ENCODE measurements at places on chromosomes 3 and 15.

DNA sequence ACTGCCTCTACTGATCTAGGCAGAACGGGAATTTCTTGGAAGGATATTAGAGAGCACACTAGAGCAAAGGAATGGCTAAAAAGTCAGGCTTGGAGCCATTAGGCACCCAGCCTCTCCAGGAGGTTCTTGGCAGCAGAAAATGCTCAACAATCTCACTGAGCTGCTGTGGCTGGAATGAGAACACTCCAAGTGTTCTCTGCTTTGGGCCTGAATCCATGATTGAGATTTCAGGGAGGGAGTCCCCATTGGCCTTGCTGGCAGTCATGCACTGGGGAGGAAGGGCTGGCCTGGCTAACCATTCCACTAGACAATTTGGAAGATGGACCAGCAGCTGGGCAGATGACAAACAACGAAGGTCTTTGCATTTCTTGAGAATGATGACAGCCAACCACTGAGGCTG is 362.6 kb downstream of the SHQ1 start:
- DNase-seq = no peak

GRCh38 chr3:141000686-141001085 is 50.5 kb upstream of the SPSB4 start:
- DNase-seq = no peak

GRCh38 chr3:102297072-102297658 is 137.7 kb upstream of the ZPLD1 start:
- DNase-seq = no peak

DNA sequence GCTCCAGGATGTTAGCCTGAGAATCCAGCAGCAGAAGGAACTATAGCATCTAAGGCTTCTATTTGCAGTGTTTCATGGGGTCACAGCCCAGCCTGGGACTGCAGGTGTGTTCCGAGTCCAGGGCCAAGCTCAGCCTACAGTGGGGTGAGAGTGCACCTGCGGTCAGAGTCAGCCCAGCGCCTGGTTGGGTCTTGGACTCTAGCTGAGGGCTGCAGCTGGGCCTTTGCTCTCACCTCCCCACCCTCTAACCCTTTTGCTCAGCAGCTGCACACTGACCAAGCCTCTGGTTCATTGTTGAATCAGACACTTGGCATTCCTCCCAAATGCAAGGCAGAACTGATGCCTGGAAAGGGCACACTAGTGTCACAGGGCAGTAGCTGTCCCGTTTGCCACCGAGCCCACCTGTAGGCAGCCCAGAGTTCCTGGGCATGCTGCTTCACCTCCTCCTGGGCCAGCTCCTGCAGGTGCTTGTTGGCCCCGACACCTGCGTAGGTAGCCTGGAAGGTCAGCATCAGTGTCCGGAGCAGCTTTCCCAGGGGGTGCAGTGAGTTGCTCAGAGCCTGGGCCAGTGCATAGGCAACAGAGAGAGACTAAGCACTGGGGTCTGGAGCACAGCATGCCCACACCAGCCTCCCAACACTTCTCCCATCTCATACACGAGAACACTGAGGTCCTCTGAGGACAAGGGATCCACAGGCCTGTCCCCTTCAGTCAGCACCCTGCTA is 17.5 kb downstream of the ALS2CL start:
- no peak for DNase-seq

DNA sequence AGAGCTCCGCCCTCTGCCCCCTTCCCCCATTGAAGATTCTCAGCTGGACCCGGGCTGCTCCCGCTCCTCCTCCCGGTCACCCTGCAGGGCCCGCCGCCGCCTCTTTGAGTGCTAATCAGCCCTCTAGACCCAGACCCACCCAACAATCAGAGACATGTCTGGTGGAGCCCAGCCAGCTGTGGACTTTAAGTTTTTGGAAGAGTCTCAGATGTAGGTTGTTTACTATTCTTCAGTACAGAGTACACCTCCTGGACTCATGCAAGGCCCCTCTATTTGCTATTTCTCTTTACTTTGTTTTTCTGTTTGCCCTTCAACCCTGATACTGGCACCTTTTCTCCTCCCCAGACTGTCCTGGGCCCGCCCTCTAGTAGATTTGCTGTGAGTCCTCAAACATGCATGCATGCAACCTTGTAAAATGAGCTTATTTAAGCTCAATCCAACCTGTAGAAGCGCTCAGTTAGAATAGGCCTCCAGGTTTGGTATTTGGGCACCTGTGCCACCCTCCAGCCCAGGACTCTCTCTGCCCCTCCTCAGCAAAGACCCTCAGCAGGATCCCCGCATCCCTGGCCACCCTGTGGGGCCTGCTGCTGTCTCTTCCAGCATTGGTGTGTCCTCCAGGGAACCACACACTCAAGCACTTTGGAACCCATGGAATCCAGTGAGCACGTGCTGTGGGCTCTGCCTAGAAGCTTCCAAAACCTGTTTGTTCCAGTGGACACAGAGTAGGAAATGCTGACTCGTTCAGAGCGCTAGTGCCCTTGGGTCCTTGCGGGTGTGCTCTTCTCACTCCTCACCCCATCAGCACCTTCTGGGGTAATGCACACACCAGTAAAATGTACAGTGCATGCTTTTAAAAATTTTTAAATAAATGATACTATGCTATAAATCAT is 4.6 kb downstream of the PRR23E start:
- peak; percentile 46 for DNase-seq

- no peak for DNase-seq
Measured at GRCh38 chr15:48978638-48979037, 14.9 kb upstream of the SHC4 start.

GRCh38 chr15:68228971-68229385 is 550 bp downstream of the CLN6 start:
- DNase-seq = no peak

DNA sequence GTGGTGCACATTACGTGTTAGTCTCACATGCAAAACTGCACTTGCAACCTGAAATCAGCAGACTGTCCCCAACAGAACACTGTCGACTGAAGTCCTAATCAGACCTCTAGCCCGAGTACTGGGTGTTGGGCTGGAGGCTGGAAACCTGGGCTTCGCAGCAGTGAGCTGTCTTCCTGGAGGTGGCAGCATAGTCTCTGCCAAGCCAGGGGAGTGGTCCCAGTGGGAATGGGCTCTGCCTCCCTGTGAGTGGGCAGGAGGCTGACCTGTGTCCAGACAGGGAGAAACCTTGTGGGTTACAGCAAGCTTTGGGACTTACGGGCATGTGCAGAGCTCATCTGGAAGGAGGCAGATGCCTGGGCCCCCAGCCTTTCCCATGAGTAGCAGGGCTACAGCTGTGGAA is 38.2 kb upstream of the MYZAP start:
- DNase-seq = no peak

- DNase-seq = no peak
Measured at GRCh38 chr3:37248164-37248563, 73.8 kb upstream of the LRRFIP2 start.

DNA sequence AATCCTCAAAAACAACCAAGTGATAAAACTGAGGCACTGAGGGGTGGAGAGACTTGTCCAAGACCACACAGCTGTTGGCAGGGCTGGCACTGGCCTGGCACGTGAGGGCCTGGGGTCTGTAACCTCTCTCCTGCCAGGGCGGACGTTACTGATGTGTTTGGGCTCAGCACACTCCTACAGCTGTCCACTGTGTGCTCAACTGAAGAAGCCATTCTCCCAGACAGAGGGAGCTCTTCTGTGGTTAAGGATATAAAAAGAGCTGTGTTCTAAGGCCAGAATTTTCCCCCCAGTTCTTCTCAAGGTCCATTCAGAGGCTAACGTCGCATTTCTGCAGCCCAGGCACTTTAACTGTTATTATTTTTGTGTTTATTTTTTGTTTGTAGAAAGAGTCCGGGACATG is 429.0 kb upstream of the ATP11B start:
- DNase-seq = no peak

- no peak for DNase-seq
Measured at GRCh38 chr3:159865041-159865579, 123.5 kb upstream of the IL12A start.

GRCh38 chr15:58506783-58507668 is 75.2 kb downstream of the LIPC start:
- no peak for DNase-seq

GRCh38 chr3:17412950-17413530 is 329.4 kb downstream of the TBC1D5 start:
- DNase-seq = peak; percentile 64

DNA sequence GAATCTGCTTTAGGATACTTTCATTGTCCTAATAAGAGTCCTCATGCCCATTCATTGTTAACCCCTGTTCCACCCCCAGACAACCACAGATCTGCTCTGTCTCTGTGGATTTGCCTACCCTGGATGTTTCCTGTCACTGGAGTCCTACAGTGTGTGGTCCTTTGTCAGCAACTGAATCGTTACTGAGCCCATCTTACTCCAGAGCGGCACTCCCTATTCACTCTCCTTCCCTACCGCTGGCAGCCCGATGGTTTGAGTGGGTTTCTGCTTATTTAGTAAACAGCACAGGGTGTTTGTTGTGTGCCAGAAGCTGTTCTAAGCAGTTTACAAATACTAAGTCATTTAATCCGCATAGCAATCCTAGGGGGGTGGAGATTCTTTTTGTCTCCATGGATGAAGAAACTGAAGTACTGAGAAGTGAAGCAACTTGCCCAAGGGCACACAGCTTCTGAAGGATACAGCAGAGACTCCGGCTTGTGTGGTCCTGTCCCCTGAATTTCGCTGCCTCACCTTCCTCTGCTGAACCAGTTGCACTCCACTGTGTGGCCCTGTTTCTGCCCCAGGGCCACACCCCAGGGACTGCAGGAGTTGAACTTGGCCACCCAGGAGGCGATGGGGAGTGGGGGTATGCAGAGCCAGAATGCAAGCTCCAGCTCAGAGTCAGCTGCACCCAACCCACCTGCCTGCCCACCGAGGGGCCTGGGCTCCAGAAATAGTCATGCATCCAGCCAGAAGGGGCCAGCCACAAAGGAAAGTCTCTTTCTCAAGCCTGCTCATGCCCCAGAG is 56.5 kb upstream of the SLC6A1 start:
- no peak for DNase-seq

DNA sequence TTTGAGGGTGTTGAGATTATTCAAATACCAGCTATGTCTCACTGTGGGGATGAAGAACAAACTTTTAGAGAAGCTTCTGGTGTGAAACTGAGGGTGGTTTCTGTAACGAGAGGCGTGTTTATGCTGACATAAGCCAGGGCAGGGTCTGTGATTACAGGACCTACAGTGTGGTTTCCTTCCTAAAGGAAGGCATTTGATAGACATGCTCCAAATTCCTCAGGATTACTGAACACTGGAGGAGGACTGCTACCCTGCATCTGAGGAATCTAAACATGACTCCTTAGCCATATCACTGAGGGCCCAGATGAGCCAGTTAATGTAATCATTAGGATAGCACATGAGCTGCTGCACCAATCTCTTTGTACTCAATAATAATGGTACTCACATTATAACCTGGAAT is 328.4 kb upstream of the UMPS start:
- DNase-seq = peak; percentile 51

DNA sequence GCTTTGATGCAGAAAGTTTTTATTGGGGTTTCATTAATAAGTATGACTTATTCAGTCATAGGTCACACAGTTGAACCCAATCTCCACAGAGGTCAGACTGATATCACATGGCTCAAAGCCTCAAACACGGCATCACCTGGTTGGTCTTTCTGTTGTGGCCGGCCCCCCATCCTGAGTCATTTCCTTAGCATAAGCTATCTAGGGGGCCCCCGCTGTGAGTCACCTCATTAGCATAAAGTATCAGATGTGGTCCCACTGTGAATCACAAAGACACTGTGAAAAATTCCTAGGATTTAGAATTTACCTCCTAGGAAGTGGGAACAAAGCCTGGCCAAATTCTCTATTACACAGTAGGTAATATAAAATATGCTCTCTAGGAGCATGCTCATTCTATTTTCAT is 502.2 kb downstream of the PYDC2 start:
- peak; percentile 55 for DNase-seq

- no peak for DNase-seq
Measured at GRCh38 chr15:50814634-50815033, 49.1 kb upstream of the SPPL2A start.

- DNase-seq = no peak
Measured at GRCh38 chr15:72902245-72902918, 118.8 kb upstream of the ADPGK start.

DNA sequence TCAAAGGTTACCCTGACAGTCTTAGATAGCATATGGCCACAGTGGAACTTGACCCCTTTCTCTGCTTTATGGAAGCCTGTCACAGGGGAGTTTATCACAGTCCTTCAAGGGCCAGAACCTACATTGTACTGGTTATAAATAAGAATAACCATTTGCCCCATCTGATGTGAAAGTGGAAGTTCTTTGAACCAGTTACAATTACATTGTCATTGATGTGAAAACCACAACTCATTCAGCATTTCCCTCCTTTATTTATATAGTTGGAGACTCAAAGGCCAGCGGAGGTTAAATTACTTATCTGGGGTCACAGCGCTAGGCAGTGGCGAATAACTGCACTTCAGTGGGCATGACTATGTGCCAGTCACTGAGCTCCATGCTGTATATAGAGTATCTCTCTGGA is 60.5 kb upstream of the TBC1D5 start:
- no peak for DNase-seq
